ENCODE measurements at places on chromosomes 12 and 14.

GRCh38 chr14:52068615-52069306, at the start of gene NID2:
NID2 (minus strand) TSS chr14:52069059; CDS start chr14:52068994, 65 bp downstream.
- DNase-seq, result no peak

- DNase-seq, result no peak
Measured at GRCh38 chr14:101925152-101925551, 39.2 kb upstream of the DYNC1H1 start.

DNA sequence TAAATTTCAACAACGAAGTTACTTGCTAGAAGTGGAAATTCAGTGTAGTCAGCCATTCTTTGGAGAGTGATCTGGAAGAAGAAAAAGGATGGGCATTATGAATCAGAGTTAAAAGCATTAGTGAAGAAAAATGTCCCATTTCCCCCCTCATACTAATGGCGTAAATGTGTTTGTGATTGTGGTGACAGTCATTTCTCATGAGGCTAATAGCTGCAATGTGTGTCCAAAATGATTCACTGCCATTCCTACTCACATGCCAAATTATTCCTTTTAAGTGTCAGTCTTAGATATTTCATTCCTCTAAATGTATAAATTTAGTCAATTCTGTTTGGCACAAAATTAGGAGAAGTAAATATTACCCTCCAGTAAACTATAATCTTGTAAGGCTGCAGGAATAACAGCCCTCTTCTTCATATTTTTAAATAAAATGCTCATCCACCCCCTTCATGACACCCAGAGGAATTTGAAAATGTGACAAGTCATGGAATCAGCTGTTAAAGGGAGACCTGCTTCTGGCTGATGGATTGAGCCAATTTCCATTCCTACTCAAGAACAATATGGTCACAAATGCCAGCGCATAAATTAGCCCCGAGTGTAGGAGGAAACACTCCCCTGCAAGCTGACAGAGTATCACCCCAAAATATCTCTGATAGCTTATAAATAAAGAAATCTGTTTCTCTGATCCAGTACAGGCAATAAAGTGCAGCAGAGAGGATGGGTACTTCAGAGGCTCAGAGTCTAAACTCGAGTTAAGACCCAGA, 912.3 kb upstream of the SEL1L start:
- DNase-seq, result no peak

DNA sequence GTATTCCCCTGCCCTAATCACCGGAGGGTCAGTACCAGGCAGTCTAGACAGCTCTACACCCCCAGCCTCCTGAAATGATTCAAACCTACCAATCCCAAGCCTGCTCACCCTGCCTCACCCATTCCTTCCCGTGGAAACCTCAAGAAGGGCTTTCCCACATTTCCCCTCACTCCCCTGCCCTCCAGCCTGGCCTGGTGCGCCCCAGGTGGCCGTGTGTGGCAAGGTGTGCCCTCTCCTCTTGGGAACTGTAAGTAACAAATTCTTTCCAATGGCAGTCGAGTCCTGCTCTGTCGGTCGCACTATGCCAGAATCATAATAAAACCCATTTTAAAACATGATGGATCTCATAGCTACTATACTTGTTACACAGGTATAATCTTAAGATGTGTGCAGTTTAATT, 13.9 kb upstream of the DEGS2 start:
- no peak for DNase-seq

All from inflammatory macrophage treated with lipopolysaccharide for 1 hour (primary cell).